Activated CD4-positive, alpha-beta T cell treated with anti-CD3 and anti-CD28 coated beads for 36 hours (primary cell): ENCODE measurements at places on chromosomes 2 and 18.

DNA sequence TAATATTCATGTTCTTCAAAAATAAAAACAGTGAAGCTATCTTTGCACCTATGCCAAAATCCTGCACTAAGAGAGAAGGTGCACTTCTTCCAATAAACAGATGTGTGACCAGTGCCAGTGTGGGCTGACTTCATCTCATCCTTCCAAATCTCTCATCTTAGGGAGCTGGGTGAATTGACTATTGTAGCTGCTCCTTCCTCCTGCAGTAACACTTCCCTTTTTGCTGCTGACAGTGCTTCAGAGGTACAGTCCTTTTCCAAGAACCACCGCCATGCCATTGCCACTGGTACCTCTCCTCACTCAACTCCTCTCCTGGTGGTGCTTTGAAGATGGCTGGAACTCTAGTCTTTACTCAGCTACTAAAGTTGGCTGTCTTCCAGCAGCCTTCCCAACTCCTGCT lies 42.1 kb upstream of the ARHGAP25 start:
- DNase-seq: no peak

- DNase-seq: no peak
Measured at GRCh38 chr2:28325173-28325566, 67.5 kb upstream of the FOSL2 start.

DNA sequence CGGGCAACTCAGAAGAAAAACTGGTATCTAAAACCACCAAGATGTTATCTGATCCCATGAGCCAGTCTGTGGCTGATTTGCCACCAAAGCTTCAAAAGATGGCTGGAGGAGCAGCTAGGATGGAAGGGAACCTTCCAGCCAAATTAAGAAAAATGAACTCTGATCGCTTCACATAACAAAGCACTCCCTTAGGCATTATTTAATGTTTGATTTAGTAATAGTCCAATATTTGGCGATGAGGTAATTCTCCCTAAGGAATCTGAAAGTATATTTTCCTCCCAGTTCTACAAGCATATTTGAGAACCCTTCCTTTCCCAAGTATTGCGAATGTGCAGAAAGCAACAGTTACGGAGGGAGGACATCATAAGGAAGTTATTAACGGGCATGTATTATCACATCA lies 156.6 kb downstream of the KCNJ3 start:
- no peak for DNase-seq

DNA sequence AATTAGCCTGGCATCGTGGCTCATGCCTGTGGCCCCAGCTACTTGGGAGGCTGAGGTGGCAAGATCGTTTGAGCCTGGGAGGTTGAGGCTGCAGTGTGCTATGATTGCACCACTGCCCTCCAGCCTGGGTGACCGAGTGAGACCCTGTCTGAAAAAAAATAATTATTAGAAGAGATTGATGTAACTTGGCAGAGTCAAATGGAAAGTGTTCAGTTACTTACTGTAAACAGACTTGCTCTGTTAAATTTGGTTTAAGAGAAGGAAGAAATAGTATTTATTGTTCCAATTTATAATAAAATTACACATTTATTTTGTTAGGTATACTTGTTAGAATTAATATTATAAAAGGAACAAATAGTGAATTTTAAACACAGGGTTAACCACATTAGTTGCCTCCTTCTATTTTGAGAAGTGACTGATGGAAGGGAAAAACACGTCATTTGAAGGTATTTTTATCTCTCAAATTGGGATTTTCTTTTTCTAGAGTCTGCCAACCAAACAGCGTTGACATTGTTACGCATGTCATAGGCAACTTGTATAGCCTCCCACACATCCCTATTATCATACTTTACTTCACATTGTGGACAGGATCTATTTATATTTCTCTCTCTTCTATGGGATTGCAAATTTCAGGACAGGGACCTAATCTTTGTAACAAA lies 118.8 kb upstream of the B3GNT2 start:
- no peak for DNase-seq

DNA sequence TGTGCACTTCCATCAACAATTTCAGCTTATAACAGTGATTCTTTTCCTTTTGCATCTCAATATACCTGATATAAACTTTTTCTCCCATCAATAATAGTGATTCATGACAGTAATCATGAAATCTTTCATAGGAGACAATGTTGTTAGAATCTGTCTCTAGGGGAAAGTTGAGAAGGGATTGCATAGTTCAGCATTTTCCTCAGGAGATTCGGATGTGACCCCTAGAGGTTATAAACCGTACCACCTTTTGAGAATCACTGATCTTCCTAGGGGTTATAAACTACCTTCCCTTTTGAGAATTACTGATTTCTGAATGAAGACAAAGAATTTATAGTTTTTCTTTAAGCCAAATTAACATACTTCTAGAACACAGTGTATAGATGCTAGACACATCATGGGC lies 53.0 kb upstream of the GALNT3 start:
- no peak for DNase-seq

- no peak for DNase-seq
Measured at GRCh38 chr2:203400805-203401585, 72.8 kb downstream of the ABI2 start.
